Activated CD8-positive, alpha-beta T cell treated with anti-CD3 and anti-CD28 coated beads, Interleukin-2, amount 10 ng/mL, durations not matched to agents 7 days and 5 days (primary cell): ENCODE measurements at places on chromosomes 1 and 21. TPM values are rescaled to one million over a fixed set of nuclear protein-coding genes. Genes with fewer than 3 reads are reported as not detected.

GRCh38 chr1:36475910-36476604 is 6.7 kb downstream of the CSF3R start:
- DNase-seq: no peak

GRCh38 chr1:10765734-10766478 is 30.5 kb downstream of the CASZ1 start:
- no peak for DNase-seq

GRCh38 chr1:55211863-55212262 is 3.3 kb downstream of the USP24 start:
- peak; percentile 44 for DNase-seq

DNA sequence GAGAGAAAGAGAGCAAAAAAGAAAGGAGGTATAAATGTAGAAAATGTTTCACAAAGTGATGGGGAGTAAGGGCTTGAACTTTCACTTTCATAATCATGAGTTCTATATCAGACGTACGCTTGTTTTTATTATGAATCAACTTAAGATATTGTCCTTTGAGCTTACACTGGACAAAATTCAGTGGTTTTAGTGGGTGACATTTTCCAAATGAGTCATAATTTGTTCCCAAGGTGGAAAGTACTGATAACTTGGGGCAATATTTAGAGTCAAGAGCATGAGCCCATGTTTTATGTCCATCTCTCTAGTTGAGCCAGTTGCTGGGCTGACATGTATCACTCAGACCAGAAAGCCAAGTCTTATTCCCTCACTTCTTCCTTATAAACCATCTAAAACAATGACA is 161.6 kb downstream of the CHRM3 start:
- DNase-seq: no peak

GRCh38 chr1:247562198-247562597 is 13.3 kb downstream of the GCSAML start:
- DNase-seq: no peak

DNA sequence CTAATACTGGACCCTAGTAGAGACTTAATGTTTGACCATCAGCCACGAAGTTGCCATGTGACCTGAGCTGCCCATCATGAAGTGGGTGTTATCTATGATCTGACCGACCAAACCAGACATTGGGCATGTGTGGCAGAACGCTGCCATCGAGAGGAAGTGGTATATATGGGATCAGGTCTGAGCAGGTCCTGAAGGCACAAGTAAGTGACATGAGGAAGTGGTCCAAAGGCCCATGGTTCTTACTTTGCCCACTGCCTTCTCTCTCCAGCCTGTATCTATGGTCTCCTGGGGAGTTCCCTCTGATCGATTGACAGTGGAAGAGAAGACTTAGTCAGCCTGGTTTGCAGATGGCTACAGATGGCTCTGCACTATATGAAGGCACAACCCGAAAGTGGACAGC is 7.9 kb downstream of the SPSB1 start:
- DNase-seq: no peak

GRCh38 chr1:43614211-43614610 is 35.7 kb upstream of the KDM4A start:
- DNase-seq: no peak

- no peak for DNase-seq
Measured at GRCh38 chr21:27424601-27425000, 457.7 kb upstream of the ADAMTS5 start.

DNA sequence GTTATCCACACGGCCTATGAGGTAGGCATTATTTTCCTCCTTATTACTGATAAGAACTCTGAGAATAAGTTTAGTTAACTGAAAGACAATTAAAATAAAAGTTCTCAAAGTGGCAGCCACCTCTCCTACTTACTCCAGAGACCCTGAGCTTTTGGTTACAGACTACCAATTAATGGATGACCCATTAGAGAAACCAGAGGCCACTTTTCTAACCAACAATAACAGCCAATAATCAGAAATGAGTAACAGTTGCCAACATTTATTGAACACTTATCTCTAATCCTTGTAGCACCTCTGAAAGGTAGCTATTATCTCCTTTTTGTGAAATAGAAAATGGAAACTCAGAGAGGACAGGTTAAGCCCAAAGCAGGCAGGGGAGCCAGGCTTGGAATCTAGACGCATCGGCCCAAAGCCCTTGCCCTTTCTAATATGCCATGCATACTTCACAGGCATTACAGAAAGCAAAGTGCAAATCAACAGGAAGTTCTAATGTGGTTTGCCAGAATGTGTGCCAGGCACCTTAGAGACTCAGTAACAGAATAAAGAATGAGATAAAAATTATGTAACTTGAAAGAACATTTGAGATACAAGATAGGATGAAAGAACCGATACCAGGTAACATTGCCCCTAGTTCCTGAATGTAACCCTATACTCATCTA is 50.0 kb downstream of the BEND5 start:
- DNase-seq: no peak

GRCh38 chr1:209248649-209249279 is 334.8 kb upstream of the CAMK1G start:
- peak; percentile 65 for DNase-seq

DNA sequence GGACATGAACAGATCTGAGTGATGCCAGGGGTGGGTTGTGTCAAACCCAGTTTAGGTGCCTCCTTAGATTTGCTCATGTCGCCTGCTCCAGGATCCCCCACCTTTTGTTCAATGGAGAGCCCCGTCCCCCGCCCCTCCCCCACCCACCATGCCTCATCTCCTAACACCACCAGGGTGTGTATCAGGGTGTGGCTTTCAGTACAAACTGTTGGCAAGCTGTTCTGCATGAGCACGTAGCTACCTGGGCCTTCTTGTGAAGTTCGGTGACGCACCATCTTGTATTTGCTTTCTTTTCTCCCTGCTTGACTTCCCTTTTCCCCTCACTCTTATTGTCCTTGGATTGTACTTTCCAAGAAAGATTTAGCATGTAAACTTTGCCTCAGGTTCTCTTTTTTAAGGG is 94.8 kb downstream of the EBNA1BP2 start:
- no peak for DNase-seq

DNA sequence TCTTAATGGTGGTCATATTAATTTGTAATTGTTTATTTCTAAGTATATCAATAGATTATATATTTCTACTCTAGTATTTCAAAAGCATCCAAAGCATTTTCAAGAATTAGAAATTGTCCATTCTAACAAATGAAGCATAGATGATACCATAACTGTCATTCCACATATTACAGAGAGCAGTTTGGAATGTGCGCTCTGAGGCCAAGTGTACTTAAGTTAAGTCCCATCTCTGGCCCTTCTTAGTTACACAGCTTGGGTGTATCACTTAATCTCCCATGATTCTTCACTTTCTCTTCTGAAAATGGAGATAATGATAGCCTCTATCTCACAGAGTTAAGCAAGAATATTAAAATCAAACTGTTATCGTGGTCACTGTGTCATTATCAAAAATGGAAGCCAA is 281.1 kb downstream of the MRPL39 start:
- no peak for DNase-seq

DNA sequence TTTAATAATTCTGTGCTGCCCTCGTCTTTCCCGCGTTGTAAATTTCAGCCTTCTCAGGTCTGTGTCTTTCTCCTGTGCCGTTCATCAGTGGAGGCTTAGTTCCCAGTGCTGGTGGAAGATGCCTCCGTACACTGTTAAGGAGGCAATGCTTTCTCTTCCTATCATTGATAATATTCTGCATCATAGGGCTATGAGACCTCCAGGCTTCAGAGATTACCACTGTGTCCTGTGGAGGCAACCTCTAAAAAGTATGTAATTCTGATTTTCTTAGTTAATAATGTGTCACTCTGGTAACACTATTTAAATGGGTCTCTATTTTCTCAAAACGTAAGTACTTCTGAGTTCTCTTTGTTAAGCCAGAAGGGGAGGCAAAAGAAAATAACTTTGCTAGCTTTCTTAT is 538.3 kb downstream of the SMYD3 start:
- DNase-seq: no peak

GRCh38 chr1:53946252-53947171 is at the start of gene LRRC42:
Gene LRRC42, plus strand, starts transcription at chr1:53946350. Its CDS starts 5,650 bp downstream, at chr1:53952000.
- no peak for DNase-seq

DNA sequence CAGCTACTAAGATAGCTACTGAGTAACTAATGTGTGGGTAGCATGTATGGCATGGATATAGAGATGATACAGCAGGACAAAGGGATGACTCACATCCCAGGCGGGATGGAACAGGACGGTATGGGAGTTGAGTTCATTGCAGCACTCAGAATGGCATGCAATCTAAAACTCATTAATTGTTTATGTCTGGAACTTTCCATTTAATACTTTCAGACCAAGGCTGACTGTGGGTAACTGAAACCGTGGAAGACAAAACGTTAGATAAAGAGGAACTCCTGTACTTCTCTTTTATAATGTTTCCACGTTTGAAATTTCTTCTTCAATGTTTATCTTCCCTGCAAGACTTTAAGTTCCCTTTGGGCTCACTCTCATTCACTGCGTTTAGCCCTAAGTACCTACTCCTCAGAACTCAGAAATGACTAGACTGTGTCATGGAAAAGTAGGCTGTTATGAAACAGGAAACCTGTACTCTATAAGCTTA is 151.9 kb downstream of the MAGI3 start:
- no peak for DNase-seq

DNA sequence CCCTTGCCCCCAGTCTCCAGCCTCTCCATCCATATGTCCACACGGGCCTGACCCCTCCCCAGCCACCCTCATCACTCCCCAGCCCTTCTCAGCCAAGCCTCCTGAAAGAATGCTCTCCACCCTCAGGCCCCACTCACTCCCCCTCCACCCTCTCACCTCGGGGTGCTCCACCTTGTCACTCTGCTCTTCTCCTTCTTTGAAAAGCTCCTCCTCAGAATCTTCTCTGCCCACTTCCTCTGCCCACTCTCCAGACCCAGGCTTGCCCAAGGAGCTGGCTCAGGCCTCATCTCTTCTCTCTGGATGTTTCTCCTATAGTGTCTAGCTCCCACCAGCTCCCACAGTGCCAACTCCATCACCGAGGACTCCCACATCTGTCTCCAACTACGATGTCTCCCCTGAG is 13.9 kb downstream of the COL8A2 start:
- no peak for DNase-seq

GRCh38 chr1:80158266-80158665 is 1151.7 kb upstream of the ADGRL4 start:
- no peak for DNase-seq

GRCh38 chr1:58784758-58785441 is 1.1 kb upstream of the JUN start:
- peak; percentile 88 for DNase-seq

DNA sequence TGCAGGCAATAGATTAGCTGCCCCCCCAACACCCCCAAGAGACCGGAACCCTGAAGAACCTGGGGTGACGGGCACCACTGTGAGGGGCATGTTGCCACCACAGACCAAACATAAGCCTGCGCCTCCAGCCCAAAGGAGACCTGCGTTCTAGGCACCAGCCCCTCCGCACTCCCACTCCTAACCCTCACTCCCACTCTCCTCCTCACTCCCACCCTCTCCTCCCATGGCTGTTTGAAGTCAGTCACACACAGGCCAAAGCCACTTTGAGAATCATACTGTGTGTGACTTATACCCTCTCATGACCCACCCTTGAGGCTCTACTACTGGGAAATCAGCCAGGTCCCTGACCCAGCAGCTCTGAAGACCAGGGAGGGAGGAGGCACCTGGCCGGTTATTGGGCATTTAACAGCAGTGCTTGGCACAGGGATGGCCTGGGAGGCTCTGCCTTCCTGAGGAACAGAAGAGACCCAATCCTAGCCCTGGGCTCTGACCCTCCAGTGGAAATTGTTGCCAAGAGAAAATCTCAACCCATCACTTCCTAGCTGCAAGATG is 43.5 kb downstream of the FBXO2 start:
- no peak for DNase-seq

- DNase-seq: no peak
Measured at GRCh38 chr1:982765-983436, 1.0 kb upstream of the PERM1 start.

DNA sequence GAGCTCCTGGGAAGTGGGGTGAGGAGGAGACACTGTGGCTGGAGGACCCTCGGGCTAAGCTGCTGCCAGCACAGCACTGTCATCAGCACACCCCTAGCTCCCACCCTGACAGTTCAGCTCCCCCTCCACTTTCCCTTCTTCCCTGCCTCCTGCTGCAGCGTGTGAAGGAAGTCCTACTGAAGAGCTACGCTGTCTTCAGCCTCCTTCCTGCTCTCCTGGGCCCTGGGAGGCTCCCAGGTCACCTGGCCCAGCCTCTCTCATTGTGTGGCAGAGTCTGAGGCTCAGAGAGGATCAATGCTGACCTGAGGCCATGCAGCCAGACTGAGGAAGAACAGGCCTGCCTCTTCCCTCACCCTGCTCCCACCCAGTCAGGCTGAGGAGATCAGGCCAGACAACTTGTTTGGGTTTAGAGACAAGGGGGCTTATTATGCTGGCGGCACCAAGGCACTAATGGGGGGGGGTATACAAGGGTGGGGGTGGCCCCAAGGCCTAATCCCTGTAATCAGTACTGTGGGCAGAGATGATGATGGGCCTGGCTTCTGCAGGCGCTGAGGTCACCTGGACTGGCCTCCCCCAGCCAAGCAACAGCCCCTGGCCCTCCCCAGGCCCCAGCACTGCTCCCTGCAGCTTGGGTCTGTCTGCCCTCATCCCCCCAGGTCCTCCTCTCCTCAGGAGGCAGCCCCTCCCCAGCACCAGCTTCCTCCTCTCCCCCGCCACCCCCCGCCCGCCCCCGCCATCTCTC is 9.1 kb downstream of the NES start:
- no peak for DNase-seq

The TMEM61 gene
- not detected for total RNA-seq

The SPRR2E gene
- total RNA-seq: not detected

The TSPEAR gene
- total RNA-seq: not detected

The AVPR1B gene
- not detected for total RNA-seq

The LORICRIN gene
- total RNA-seq: not detected

The INKA2 gene
- total RNA-seq: 4.3 TPM

The TMCO4 gene
- 13.1 TPM for total RNA-seq

The SFN gene
- total RNA-seq: 1.9 TPM
